ENCODE measurements at places on chromosomes 12 and 14. TPM values are rescaled to one million over a fixed set of nuclear protein-coding genes. Genes with fewer than 3 reads are reported as not detected.

The SLC35F4 gene
- not detected for total RNA-seq

The CARMIL3 gene
- total RNA-seq: 0.33 TPM

The TXNRD1 gene
- total RNA-seq: 1,066 TPM

The PLBD1 gene
- total RNA-seq: 2.3 TPM

Data from smooth muscle cell of trachea (primary cell).